ENCODE measurements at places on chromosomes 13 and 19. TPM values are rescaled to one million over a fixed set of nuclear protein-coding genes. Genes with fewer than 3 reads are reported as not detected.

DNA sequence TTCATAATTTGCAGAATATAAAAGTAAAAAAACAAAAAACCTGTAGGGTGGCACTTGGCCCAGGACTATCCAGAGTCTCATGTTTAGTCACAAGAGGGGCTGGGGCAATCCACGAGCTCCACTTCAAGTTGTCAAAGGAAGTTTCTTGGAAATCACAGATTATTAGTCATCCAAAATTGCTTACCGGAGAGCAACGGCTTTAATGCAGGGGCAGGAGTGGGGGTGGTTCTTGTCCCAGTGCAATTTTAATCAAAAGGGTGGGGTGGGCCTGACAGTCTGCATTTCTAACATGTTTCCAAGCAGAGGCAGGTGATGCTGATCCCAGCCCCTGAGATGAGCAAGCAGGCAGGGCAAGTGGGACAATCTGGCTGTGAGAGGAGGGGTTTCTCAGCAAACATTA lies 233.9 kb downstream of the ABCC4 start:
- DNase-seq = no peak

AMER2 gene
- 0.50 TPM for polyA plus RNA-seq

DNA sequence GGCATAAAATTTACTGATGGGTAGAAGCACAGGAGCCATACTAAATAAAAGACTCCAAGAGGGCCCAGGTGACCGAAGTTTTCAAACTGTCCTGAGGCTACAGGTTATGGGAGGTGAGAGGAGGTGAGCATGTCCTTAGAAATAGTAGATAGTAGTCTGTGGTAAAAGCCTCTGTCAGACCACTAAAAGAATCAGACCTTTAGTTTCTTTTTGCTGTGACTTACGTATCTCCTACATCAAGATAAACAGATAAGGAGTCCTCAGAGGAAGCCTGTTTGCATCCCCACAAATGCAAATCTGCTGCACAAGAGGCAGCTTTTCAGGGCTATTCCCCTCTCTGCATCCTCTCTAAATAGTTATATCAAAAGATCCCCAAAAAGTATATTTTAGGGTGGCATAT lies 711.6 kb upstream of the SLITRK6 start:
- DNase-seq = no peak

DNA sequence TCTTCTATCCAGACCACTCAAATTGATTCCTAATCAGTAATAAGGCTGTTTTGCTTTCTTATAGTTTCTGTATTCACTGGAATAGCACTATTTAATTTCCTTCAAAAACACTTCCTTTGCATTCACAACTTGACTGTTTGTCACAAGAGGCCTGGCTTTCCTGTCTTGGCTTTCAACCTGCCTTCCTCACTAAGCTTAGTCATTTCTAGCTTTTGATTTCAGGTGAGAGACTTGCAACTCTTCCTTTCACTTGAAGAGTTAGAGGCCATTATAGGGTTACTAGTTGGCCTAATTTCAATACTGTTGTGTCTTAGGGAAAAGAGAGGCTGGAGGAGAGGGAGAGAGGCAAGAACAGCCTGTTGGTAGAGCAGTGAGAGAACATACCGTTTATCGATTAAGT lies 47.0 kb downstream of the SACS start:
- DNase-seq = no peak

DNA sequence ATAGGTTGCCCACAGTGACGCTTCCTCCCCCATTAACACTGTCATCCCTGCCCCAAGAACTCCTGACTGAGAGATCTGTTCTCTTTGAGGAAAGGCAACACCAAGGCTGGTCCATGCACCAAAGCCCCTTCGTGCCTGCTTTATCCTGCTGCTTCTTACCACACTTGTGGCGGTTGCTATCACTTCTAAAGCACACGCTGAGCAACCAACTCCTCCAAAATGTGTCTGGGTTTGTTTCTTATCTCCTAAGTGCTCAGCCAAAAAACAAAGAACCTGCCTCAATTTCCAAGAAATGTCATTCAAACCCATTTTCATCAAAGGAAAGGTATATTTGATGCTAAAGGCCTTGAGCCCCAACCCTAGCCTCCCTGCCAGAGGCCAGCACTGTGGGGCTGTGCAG lies 14.6 kb downstream of the ATP7B start:
- DNase-seq = no peak

MCF2L gene
- polyA plus RNA-seq = 20.6 TPM

LRG1 gene
- 0.43 TPM for polyA plus RNA-seq

- DNase-seq = peak; percentile 52
Observed at GRCh38 chr13:34591900-34592529, 350.1 kb upstream of the NBEA start.

SBNO2 gene
- 7.5 TPM for polyA plus RNA-seq

GRCh38 chr13:93975242-93975641 lies 504.2 kb downstream of the DCT start:
- DNase-seq = no peak

KLK15 gene
- polyA plus RNA-seq = not detected

- no peak for DNase-seq
Observed at GRCh38 chr13:39682310-39682709, 26.8 kb downstream of the COG6 start.

- peak; percentile 42 for DNase-seq
Observed at GRCh38 chr19:584240-585001, 5.3 kb upstream of the HCN2 start.

ZNF253 gene
- polyA plus RNA-seq = 12.4 TPM

- DNase-seq = peak; percentile 96
Observed at GRCh38 chr19:20167020-20167644, at the start of gene ZNF486. Gene ZNF486, plus strand, starts transcription at chr19:20167214. Its CDS starts 117 bp downstream, at chr19:20167331.

DNA sequence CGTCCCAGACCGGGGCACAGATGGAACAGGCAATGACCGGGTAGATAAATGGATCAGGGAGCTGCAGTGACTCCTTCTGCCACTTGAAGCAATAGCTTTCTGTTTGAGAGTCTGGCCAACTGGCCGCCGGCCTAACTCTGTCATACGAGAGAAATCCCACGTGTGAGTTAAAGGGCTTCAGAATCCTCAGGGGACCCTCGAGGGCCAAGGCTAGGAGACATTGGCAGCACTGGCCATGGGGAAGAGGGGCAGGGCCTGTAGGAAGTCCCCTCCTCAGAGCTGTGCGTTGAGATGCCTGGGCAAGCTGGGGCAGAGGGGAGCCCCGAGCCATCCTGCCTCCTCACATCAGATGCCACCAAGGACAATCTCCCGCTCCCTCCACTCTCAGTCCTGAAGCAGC lies 51.6 kb downstream of the KLF2 start:
- no peak for DNase-seq

Data from muscle of back (tissue), 13 donors.